ENCODE measurements at places on chromosomes 12 and 14.

DNA sequence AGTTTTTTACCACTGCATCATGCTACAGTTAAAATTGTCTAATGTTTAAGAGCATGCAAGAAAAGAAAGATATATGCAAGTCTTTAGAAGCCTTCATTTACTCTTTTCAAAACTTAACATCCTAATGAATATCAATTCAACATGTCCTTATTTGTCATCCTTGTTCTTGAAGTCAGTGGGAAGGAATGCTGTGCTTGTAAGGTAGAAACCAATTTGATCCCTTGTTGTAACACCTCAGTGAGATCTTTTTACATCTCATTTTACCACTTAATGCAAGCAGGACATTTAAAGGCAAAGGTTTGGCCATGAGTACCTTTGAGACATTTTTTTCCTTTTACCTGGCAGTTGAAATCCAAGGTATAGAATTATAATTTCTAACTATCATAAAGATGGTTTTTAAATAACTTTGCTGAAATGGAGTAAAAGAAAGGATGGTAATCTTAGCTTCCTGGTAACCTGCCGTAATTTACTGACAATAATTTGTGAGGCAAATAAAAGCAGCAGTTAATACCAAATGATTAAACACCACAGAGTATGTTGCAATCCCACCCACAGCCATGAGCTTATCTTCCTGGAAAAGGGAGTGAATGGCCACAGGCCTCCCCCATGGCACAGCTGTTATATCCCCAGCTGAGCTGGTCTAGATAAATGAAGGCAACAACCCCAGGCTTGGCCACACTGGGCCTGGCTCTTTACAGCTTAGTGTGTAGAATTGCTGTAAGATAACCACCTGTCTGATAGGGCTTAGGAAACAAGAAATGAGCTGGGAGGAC is 33.2 kb upstream of the STRN3 start:
- DNase-seq: no peak

GRCh38 chr12:52097045-52097666 is 17.7 kb downstream of the SMIM41 start:
- no peak for DNase-seq

- DNase-seq: peak; percentile 23
These were observed 47.2 kb downstream of the MAP1LC3B2 start for GRCh38 chr12:116606397-116606796.

DNA sequence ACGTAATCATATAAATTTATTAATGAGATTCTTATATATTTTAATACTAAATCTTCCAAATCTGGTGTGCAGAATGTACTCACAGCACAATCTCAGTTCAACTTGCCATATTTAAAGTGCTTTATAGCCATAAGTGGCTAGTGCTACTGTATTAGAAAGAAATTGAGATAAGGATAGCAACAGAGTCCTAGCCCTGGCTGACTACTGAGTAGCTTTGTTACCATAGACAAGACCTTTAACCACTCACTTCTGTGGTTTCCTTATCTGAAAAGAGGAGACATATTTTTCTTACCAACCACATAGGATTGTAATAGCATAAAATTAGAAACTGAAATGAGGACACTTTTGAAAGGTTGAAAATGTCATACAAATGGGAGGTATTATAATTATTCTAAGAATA is 2.0 kb upstream of the CHURC1 start:
- DNase-seq: no peak

- DNase-seq: peak; percentile 86
These were observed 106.1 kb downstream of the PAX9 start for GRCh38 chr14:36767603-36768281.

DNA sequence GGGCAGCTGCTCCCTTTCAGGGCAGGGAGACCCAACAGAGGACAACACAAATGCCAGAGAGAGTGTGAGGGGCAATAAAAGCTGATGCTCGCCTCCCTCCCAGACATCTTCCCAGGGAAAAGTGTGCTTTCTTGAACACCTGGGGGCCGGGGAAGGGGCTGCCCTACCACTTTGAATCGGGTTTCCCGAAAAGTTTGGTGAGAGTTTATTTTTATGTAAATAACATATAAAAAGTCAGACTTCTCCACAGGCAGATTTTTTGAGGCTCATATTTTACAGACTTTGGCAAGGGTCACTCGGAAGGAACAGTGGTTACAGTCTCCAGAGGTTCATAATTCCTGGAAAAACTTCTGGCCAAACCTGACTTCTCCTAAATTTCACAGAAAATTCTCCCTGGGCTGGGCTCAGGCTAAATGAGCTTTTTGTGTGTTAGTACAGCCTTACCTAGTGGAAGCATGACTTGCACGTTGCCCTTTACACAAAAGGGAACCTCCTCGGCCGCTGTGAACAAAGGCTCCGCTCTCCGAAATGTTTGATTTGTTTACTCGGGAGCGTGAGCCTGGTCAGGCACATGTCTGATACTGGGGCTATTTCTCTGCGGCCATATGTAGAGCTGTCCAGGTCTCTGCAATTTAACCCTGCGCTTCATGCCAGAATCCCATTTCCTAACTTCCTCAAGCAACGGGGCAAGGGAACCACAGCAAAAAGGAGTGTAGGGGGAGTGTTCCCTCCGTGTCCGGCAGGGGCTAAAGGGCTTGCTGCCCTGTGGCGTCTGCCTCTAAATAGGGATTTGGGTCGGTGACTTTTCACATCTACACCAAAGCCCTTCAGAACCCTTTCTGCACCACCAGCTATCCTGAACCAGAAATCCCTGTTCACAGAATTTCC is 3.4 kb downstream of the RTL1 start:
- no peak for DNase-seq

DNA sequence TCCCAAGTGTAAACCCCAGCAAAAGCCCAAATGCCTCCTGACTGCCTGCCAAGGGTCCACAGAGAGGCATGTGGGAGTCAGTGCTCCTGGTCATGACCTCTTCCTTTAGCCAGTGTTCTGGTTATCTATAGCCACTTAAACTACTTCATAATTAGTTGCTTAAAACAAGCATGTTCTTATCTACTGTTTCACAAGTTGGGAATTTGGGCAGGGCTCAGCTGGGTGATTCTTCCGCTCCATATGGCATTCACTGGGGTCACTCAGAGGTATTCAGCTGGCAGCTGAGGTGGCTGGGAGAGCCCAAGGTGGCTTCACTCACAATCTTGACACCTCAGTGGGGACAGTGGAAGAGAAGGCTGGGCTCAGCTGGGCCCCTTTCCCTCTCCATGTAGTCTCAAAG is 184.0 kb upstream of the RGS6 start:
- no peak for DNase-seq

- DNase-seq: no peak
These were observed 336.9 kb downstream of the BMP4 start for GRCh38 chr14:53619691-53620231.
